ENCODE measurements at places on chromosomes 7 and 10.

DNA sequence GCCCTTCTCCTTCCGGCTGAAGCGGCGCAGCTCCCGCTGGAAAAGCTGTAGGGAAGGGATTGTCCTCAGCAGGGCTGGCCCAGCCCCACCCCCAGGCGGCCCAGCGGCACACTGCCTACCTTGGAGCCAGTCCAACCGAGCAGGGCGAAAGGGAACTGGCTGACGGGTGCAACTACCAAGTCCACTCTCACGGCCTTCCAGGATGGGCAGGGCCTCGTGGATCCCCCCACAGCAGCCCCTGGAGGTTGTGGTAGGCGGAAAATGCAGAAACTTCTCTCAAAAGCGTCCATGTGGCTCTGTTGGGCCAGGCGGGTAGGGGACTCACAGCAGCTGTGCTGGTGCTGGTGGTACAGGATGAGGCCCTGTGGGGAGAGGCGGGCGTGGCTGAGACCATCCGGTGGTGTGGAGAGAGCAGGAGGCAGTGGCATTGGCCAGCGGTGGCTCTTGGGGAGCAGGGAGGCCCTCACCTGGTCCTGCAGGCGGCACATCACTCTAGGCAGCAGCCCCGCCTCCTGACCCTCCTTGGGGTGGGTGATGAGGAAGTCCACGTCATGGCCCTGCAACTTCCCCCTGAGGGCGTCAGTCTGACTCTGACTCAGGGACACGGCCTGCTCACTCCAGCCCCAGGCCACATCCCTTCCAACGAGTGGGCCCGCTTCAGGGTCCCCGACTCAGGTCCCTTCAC, 8.4 kb upstream of the PGAM2 start:
- peak; percentile 43 for DNase-seq

- DNase-seq, result no peak
These were observed 34.4 kb downstream of the COL13A1 start for GRCh38 chr10:69835875-69836730.

- DNase-seq, result no peak
These were observed 15.9 kb downstream of the RP9 start for GRCh38 chr7:33093266-33093665.

DNA sequence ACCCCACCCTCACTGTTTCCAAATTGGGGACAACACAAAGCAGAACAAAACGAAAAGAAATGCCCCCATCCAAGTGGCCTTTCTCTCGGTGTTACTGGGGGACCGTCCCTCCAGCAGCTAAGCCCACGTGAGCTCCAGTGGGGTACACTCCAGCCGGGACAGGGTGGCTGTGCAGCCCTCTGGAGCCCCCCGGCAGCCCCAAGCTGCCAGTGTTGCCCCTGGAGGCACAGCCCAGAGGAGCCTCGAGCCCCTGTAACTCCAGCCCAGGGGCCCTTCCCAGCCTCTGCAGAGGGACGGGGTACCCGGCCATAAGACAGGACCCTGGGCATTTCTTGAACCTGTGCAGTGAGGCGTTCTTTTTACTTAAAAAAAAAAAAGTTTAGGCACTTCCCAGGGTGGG, 124.5 kb upstream of the KCTD7 start:
- DNase-seq, result no peak

- DNase-seq, result no peak
These were observed 526.7 kb upstream of the LRRN3 start for GRCh38 chr7:110564246-110564645.

DNA sequence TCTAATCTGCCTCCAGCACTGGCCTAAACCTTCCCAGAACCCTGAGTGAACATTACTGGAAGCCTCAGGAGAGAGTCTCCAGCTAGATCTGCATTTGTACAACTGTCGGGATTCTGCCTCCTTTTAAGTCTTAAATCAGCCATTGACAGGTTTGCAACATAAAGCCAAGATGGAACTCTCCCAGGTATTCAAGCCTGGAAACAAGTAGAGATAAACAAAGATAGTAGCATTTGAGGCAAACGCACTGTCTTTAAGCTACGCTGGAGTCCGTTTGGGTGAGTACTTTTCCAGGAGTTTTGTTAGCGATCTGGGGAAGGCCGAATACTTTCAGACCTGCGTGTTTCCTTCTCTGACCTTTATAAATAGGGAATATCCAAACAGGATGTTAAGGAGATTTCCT, 317.2 kb upstream of the FZD8 start:
- no peak for DNase-seq

- DNase-seq, result peak; percentile 13
These were observed 117.7 kb upstream of the LANCL2 start for GRCh38 chr7:55247428-55247827.

- DNase-seq, result no peak
These were observed 185.7 kb upstream of the AUTS2 start for GRCh38 chr7:69412331-69413146.

DNA sequence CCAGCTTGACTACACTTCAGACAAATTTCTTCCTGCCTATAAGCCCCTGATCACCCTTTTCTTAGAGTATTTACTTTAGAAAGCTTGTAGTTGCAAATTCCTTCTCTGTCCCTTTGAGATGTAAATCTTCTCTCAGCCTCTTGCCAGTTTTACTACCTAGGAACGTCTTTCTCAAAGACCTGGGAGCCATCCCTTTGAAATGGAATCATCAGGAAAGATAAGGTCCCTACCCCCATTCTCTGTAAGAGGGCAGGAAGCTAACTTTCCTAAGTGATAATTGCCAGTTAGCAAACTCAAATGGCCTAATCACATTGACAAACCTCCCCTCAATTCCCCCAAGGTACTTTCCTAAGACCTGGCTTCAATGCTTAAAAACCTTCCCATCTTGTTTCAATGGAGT, 304.5 kb downstream of the MDFIC start:
- no peak for DNase-seq

DNA sequence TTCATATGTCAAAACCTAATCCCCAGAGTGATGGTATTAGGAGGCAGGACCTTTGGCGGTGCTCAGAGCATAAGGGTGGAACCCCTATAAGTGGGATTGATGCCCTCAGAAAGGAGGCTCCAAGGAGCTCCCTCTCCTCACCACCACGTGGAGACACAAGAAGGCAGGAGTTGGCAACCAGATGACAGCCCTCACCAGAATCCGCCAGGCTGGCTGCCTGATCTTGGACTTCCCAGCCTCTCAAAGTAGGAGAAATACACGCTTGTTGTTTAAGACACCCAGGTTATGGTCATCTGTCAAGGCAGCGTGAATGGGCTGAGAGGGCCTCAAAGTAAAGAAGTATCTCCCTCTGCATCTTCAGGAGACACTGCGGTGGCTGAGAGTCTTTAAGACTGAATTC, 187.7 kb downstream of the TNS3 start:
- no peak for DNase-seq

GRCh38 chr10:113666682-113667252, 2.9 kb upstream of the NRAP start:
- DNase-seq, result peak; percentile 27

DNA sequence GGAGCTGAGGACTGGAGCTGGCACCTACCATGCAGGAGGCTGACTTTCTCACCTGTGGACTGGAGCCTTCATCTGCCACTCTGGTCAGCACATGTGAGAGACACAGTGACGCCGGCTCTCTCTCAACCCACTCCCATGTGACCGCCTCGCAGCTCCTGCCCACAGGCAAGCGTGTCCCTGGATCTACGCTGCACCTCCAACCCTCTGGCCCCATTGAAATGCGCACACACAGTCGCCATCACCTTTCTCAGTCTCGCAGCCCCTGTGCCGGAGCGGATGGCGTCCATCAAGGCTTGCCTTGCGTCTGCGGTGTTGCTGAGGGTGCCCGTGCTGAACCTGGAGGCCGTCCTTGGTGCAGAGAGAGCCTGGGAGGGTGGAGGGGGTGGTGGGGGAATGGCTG, 242.2 kb upstream of the GRB10 start:
- no peak for DNase-seq

Measured in astrocyte of the spinal cord (primary cell).